ENCODE measurements at places on chromosomes 7 and 10. TPM values are rescaled to one million over a fixed set of nuclear protein-coding genes. Genes with fewer than 3 reads are reported as not detected.

The UNCX gene
- polyA plus RNA-seq = not detected

The ANKRD30A gene
- not detected for polyA plus RNA-seq

The GHRHR gene
- polyA plus RNA-seq = not detected

The GSTO1 gene
- 114 TPM for polyA plus RNA-seq

The FAM221A gene
- polyA plus RNA-seq = 9.7 TPM

The CYP2C8 gene
- polyA plus RNA-seq = 0.02 TPM

The CYP2C9 gene
- not detected for polyA plus RNA-seq

The TCERG1L gene
- not detected for polyA plus RNA-seq

The KIAA1549 gene
- 3.6 TPM for polyA plus RNA-seq

The CTBP2 gene
- polyA plus RNA-seq = 69.7 TPM

The WEE2 gene
- not detected for polyA plus RNA-seq

The SPDYE2 gene
- not detected for polyA plus RNA-seq

The FRMPD2 gene
- 0.02 TPM for polyA plus RNA-seq

The LIPK gene
- not detected for polyA plus RNA-seq

The CD36 gene
- 0.10 TPM for polyA plus RNA-seq

The CRHR2 gene
- not detected for polyA plus RNA-seq

The ERLIN1 gene
- polyA plus RNA-seq = 46.7 TPM

The AKR1D1 gene
- not detected for polyA plus RNA-seq

The ACTR3C gene
- polyA plus RNA-seq = 0.16 TPM

The AOAH gene
- not detected for polyA plus RNA-seq

The GLI3 gene
- polyA plus RNA-seq = 0.10 TPM

The KLF14 gene
- polyA plus RNA-seq = not detected

Data from SK-N-SH (cell line).